ENCODE measurements at places on chromosomes 2 and 18.

- no peak for DNase-seq
Measured at GRCh38 chr2:65789923-65790675, 357.7 kb upstream of the SPRED2 start.

DNA sequence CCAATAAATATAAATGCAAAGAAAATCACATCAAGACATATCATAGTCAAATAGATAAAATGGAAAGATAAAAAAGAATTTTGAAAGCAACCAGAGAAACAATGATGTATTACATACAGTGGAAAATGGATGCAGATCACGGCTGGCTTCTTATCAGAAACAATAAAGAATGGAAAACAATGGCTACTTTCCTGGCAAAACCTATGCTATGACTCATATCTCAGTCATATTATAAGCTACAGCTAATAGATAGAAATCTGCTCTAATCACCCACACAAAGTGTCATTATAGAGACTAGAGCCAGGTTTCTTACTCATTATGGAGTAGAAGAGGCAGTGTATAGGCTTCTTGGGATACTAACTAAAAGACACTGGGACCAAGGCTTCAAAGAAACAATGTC is 93.5 kb upstream of the TACR1 start:
- DNase-seq: peak; percentile 79

- DNase-seq: no peak
Measured at GRCh38 chr2:77488141-77488540, 34.0 kb downstream of the LRRTM4 start.

DNA sequence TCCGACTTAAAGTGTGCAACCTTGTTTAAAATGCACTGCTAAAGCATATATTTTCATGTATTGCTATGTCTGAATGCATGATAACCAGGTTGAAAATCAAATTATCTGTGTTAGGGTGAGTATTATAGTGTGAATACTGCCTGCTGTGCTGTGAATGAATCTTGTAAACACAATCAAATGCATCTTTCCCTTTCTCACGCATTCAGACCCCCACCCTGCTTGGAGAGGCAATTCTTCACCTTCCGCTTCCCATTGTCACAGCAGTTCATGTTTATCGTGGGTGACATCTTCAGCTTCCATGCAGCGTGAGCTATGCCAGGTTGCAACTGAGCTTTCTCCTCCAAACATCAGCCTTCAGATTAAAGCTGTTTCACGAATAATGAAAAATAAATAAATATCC is 418.0 kb downstream of the MEIS1 start:
- DNase-seq: no peak

GRCh38 chr2:188326669-188327301 is 35.1 kb downstream of the GULP1 start:
- DNase-seq: no peak

DNA sequence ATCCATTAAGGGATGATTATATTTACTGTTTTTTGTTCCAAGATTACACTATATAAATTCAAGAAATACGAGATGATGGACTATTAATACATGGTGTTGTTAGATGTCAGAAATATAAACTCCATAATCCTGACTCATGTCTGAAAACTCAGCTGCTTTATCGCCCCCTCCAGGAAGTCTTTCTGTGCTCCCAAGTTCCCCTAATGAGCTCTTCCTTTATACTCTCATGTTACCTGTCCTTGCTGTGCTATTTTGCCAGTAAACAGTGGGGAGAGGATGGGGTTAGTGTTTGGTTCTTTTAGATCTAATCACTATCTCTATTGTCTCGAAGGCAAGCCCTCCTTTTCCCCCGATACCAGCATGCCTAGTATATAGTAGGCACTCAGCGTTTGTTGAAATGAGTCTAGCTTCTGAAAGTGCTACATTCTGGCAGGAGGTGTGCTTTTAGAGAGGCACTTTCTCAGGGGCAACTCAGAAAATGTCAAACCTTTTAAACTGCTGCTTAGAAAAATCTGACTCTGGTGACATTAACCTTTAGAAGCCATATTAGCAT is 21.4 kb upstream of the BARD1 start:
- peak; percentile 32 for DNase-seq

- DNase-seq: peak; percentile 69
Measured at GRCh38 chr2:33426666-33427231, 49.7 kb upstream of the RASGRP3 start.

- DNase-seq: no peak
Measured at GRCh38 chr2:72900191-72900825, 13.1 kb downstream of the SPR start.

DNA sequence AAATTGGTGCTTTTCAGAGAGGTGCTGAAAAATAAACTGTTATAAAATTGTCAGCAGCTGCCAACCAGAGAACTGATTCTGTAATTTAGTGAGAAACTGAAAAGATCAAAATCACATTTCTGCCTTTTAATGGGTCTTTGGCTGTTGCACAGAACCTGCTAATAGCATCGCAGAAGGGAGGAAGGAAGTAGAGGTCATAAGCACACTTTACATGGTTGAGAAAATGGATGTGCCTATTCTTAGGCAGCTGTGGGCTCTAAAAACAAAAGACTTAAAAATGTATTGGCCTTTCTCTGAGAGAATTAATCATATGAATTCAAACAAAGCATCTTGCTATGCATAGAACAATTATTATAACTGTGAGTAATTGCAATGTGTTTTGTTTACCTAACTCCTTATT is 1186.9 kb downstream of the DSC3 start:
- DNase-seq: no peak

DNA sequence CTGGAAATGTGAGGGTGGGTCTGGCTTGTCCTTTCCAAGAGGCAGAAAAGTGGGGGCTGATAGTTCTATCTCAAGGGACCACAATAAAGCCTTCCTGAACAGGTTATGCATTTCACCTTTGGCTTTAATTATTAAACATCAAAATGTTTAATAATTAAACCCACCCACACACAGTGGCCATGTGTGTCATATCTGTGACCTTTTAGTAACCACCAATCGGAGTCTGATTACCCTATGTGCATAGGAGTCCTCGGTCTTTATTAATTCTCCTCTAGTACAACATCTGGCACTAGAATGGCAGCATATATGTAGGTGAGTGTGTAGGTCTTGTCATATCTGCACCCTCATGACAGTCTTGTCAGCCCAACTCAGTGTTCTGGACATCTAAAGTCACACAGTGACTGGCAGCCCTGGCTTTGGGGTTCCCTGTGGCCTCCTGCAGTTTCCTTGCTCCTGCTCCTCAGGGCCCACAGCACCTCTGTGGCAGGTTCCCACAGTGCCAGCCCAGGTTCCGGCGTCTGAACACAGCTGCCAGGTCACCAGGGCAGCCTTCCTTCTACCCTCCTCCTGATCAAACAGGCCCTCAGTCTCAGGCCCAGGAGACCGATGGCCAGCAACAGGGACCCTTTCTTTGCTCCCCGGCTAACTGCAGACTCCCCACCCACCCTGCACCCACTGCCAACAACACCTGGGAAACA is 100.9 kb downstream of the MTCL1 start:
- DNase-seq: no peak

GRCh38 chr18:12410081-12410481 is 2.4 kb downstream of the PRELID3A start:
- no peak for DNase-seq

DNA sequence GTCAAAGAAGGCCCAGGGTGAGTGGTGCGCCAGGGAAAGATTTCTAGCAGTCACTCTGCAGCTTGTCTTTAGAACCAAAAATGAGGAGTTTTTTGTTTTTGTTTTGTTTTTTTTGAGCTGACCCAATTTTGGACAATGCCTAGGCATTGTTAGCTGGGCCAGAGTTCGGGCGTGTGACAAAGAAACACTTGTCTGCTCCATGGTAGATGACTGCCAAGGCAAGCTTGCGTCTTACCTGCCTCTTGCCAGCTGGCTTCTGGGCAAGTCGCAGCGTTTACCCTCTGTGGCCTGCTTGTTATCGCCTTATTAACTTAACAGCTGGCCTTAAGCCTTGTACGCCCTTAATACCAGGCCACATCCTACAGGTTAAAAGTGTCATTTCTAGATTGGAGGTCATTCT is 114.3 kb downstream of the GALNT1 start:
- no peak for DNase-seq

DNA sequence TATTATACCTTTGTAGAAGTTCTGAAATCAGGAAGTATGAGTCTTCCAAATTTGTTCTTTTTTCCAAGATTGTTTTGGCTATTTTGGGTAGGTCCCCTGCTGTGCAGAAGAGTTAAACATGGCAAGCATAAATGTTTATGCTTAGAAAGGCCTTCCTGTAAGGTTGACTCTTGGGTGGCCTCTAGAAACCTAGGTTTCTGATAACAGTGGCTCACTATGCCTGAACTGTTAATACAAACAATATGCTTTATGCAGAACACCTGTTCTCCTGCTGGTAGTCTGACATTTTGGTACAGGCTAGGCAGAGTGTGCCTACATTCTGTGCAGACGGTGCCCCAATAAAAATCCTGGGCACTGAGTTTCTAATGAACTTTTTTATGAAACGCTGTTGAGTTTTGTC is 10.1 kb downstream of the PTPN18 start:
- DNase-seq: no peak

DNA sequence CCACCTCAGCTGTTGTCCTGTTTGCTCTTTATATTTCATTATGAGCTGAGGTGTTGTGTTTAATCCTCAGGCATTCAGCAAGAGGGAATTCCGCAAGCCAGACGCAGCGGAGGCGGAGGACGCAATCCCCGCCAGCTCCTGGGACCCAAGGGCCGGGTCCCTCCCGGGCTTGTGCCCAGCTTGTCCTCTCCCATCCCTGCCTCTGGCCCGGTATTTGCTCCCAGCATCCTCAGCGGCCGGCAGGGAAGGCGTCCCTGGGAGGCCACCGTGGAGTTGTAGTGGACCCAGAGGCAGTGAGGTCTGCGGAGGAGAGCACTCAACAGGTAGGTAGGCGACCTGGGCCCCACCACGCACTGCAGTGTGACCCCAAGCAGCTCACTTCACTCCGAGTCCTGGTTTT is 42.5 kb upstream of the FOSL2 start:
- no peak for DNase-seq

DNA sequence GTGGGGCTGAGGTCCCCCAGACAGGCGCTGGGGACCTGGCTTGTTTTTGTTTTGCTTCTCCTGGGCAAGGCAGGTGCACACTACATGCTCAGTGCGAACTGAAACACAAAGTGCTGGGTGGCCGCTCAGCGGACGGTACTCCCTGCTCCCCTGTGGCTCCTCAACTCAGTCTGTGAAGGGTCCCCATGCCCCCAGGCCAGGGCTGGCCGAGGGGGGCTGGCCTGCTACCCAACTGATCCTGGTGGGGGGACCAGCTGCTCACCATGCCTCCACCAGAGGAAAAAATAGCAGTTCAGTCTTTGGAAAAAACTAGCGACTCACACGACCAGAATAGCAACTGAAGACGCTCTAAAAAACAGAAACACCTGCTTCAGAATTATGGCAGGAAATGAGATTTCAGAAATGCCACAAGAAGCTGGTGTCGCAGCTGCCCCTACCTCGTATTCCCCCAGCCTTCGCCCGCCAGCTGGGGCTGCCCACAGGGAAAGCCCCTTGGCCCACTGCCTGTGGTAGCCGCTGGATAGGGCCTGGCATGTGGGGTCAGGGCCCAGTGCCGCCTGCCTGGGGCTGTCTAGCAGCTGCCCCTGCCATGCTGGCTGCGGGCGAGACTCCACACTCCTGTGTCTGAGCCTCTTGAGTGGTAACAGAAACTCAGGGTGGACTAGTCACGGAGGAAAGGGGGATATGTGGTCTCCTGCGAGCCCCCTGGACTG is 43.7 kb downstream of the MEX3C start:
- DNase-seq: no peak

GRCh38 chr2:74979844-74980243 is 21.4 kb downstream of the POLE4 start:
- no peak for DNase-seq

- peak; percentile 51 for DNase-seq
Measured at GRCh38 chr2:158735822-158736580, 59.1 kb upstream of the DAPL1 start.

DNA sequence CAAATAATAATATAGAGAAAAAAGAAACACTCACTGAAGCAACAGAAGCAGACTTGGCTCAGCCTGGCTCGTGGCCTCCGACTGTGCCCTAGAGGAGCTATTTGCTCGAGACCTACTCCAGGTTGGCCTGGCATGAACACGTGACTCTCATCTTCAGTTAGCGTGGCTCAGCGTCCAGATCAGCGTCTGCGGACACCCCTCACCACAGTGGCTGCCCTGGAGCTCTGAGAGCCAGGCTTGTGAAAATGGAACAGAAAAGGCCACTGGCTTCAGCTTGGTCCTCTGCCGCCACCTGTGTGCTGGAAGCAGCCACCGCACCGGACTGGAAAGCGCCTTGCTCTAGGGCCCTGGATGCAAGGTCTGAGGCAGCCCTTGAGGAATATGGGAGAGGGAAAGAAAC is 1184.0 kb upstream of the GYPC start:
- DNase-seq: no peak

DNA sequence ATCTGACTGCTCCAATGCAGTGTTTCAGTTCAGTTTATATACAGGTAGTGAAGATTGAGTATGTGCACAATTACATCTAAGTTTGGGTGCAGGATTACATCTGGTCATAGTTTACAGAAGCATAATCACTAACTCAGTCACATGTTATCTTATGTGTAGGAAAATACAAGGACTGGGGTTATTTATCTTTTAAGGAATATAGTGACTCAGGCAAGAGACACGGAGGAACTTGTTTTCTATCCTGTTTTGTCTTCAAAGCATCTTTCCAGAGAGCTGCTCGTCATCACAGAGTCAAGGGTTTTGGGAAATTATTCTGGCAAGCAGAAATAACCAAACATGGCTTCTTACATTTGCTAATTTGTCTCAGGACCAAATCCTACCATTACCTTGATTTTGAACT is 1371.5 kb upstream of the TMEFF2 start:
- no peak for DNase-seq

DNA sequence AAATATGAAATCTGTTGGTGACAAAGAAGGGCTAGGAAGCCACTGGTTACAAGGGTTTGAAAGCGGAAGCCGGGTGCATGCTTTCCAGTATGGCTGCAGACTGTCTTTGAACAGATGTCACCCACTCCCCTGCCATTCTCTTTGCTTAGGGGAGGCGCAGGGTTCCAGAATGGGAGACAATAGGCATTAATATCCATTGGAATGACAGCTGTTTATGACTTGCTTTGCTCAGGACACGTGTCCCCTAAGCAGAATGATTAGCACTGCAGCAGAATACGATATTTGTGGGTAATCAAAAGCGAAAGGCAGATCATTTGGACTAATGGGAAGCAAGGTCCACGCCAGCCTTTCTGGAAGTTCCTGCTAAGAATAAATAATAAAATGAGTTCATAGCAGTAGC is 25.8 kb upstream of the NRP2 start:
- no peak for DNase-seq

- no peak for DNase-seq
Measured at GRCh38 chr2:19349911-19350677, 8.3 kb downstream of the OSR1 start.
